Ammon's horn (tissue), 1 donor: ENCODE measurements at places on chromosomes 13 and 19.

DNA sequence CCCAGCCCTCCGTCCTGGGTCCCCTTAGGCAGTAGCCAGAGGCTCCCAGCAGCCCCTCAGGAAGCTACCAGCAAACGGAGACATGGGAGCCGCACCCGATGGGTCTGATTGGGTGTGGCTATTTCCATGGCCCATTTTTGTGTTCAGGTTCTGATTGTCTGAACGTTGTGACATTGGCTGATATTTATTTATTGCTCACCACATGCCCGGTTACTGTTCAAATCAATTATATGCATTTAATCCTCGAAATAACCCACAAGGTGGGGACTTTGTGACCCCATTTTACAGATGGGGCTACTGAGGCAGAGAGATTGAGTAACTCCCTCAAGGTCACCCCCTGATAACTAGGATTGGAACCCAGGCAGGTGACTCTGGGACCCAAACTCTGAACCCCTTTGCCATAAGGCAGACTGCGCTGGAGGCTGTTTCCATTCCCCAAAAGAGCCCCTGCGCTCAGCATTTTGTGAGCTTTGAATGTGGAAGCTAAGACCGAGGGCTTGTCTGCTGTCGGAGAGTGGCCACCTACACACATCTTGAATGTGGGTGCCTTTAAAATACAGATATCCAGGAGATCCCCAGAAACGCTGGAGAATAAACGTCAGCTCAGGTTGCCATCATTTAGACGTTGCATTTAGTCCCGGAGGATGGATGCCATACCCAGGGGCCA lies 13.6 kb upstream of the MCF2L start:
- DNase-seq: no peak

- DNase-seq: no peak
Observed at GRCh38 chr13:54183166-54183565, 1154.6 kb downstream of the OLFM4 start.

- no peak for DNase-seq
Observed at GRCh38 chr13:79456656-79457365, 24.1 kb upstream of the NDFIP2 start.

DNA sequence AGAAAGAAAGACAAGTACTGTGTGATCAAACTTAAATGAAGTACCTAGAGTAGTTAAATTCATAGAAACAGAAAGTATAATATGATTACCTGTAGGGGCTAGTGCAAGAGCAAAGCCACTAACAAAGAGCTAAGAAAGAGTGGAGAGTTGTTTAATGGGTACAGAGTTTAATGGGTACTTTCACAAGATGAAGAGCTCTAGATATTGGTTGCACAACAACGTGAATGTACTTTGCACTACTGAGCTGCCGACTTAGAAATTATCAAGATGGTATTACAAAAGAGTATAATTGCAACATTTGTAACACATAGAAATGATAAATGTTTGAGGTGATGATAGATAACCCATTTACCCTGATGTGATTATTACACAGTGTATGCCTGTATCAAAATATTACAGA lies 140.3 kb upstream of the GPC6 start:
- DNase-seq: no peak

- DNase-seq: no peak
Observed at GRCh38 chr13:97266772-97267417, 44.8 kb downstream of the MBNL2 start.

DNA sequence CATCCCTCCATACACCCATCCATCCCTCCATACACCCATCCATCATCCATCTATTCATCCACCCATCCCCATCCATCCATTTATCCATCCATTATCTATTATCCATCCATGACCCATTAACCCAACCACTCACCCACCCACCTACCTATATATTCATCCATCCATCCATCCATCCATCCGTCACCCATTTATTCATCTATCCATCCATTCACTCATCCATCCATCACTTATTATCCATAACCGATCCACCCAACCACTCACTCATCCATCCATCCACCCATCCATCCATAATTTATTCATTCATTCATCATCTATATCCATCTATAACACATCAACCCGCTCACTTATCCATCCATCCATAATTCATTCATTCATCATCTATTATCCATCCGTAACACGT lies 28.7 kb upstream of the PTPRS start:
- DNase-seq: no peak

DNA sequence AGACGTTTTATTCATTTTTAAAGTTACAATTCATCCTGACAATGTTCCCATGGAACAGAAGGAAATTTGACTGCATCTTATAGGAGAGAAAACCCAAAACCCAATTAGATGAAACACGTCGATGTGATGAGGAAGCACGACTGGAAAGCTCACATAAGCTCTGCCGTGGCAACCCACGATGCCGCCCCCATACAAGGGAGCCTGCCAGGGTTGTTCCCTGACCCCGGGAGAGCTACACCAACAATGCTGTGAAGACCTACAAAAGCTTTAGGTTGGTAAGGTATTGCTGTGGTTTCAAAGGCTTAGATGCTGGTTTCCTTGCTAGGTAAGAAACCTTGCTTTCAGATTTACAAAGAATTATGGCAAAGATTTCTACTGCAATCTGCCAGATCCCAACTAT lies 393.1 kb downstream of the KLF12 start:
- peak; percentile 9 for DNase-seq

DNA sequence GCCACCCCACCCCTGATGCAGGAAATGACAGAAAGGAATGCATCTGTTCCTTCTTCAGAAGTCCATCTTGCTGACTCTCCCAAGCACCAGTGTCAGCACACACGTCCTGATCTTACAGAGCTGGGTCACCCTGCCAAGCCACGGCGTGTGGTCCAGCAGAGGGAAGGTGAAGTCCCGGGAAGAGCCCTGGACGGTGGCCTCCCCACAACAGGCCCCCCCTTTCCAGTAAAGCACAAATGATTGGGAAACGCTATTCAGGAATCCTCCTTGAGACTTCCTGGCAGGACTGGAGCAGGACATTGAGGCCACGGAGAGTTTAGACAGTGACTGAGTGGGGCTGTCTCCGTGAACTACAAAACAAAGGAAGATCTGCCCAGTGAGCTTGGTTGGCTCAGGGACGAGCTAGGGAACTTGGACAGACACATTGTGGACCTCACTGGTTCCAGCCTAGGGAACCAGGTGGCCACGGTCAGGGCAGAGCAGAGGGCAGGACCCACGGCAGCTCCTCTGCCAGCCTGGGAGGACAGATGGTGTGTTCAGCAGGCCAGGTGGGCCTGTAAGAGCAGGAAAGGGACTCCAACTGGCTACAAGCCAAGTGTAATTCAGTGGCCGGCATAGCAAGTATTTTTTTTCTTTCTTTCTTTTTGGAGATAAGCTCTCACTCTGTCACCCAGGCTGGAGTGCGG lies 41.7 kb downstream of the ELL start:
- DNase-seq: peak; percentile 59

GRCh38 chr19:28316464-28316863 lies 896.5 kb downstream of the UQCRFS1 start:
- DNase-seq: no peak

- no peak for DNase-seq
Observed at GRCh38 chr13:25175026-25175425, 2.9 kb upstream of the AMER2 start.

- no peak for DNase-seq
Observed at GRCh38 chr13:59303433-59303832, 860.3 kb downstream of the DIAPH3 start.
